ENCODE measurements at places on chromosomes 11 and 22.

GRCh38 chr11:120039039-120039438 lies 98.9 kb downstream of the TRIM29 start:
- DNase-seq, result no peak

GRCh38 chr11:92482492-92483060 lies 258.0 kb downstream of the FAT3 start:
- DNase-seq, result no peak

- DNase-seq, result no peak
Measured at GRCh38 chr11:94144216-94144615, 15.6 kb downstream of the PANX1 start.

DNA sequence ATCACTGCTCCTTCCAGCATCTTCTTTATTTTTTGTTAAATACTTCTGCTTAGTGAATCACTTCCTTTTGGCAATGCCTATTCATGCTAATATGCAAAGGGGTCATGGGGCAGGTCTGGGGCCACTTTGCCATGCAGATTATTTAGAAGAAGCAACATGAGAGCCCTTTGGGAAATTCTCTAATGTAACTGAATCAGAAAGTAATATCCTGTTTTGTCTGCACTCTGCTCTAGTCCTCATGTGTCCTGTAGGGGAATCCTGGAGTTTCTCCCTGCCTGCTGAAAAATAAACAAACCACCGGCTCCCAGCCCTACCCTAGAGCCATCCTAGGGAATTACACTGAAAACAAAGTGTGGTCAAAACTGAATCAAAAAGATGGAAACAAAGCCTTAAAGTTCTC lies 176.5 kb upstream of the POU2AF2 start:
- peak; percentile 42 for DNase-seq

- no peak for DNase-seq
Measured at GRCh38 chr11:117606790-117607189, 190.2 kb downstream of the DSCAML1 start.

DNA sequence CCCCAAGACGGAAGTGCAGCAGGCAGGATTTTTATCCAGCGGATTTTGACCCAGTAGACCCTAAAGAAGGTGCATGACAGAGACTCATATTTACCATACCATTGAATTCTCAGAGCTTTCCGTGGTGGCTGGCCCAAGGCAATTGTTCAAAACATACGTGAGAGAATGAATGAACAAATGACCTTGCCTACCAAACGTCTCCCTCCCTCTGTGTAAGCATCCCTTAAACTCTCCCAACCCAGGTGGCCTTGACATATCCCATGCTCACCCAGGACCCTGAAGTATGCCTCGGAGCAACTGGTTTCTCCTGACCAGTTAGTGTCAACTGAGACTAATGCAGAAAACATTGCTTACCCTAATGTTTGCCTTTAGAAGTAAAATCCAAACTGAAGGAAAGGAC lies 154.9 kb downstream of the TEAD1 start:
- no peak for DNase-seq

DNA sequence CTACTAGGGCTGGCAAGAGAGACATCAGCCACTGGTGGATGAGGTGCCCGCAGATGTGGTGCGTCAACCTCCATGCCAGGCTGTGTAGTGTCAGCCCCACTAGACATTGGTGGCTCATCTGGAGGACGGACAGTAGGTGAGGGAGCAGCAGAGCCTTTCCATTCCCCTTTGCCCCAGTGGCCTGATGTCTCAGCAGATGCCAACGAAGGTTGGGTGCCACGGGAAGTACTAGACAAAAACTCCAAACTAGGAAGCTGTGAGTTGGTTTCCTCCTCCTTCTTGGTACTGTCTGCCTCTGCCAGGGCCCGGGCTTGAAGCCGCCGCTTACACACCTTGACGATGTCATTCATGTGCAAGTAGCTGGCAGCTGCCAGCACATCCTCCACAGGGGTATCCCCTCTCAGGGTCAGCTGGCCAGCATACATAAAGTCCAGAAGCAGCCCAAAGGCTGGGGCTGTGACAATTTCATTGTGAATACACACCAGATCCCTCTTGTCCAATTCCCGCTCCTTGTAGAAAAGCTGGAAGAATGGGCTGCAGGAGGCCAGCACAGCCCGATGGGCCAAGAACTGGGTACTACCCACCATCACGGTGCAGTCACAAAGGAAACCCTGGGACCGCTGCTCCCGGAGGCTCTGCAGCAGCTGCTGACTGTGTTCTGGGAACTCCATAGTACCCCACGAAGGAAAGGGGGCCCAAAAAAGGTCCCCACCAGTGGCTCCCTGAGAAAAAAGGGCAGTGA lies 795 bp downstream of the ZBTB3 start:
- no peak for DNase-seq

- no peak for DNase-seq
Measured at GRCh38 chr11:119041821-119042514, 11.3 kb upstream of the SLC37A4 start.

DNA sequence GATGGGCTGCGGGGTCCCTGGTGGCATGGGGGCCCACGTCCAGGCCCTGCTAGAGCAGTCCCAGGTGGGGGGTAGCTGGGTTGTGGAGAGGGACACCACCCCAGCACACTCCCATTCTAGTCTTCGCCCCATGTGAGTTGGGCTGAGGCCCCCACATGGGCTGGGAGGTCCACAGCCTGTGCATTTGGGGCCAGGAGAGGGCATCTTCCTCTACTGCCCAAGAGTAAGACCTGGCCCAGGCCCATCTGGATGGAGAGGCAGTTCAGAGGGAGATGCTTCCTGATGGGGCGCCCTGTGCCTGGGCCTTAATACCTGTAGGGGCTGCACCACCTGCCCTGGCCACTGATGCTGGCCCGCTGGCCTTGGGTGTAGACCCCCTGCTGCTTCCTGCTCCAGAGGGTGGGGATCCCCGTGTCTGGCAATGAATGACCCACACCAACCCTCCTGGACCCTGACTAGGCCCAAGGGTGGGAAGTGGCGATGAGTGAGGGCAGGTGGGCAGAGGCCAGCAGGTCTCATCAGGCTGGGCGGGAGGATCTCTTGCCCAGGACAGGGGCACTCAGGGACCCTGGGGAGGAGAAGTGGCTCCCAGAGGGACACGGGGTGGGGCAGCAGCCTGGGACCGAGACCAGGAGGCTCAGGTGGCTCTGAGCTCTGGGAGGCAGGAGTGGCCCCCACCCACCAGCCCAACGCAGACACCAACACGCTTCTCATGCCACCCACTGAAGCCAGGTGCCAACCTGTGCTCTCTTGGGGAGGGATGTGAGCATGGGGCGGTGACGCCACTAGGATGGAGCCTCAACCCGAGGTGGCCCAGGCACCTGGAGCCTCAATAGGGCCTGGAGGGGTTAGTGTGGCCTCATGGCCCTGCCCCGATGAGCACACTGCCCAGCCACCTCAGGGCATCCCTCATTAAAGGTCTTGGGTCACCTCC lies 17.4 kb upstream of the GNB1L start:
- DNase-seq, result no peak

- DNase-seq, result peak; percentile 65
Measured at GRCh38 chr11:36292311-36292722, 3.1 kb upstream of the COMMD9 start.

GRCh38 chr22:30183861-30184278 lies 62.7 kb downstream of the LIF start:
- DNase-seq, result peak; percentile 77

GRCh38 chr11:12706545-12707499 lies 32.6 kb downstream of the TEAD1 start:
- peak; percentile 70 for DNase-seq

- no peak for DNase-seq
Measured at GRCh38 chr22:49079743-49080500, 747.8 kb downstream of the BRD1 start.

- peak; percentile 29 for DNase-seq
Measured at GRCh38 chr11:127017482-127017881, 16.9 kb upstream of the KIRREL3 start.

- no peak for DNase-seq
Measured at GRCh38 chr22:45336971-45337431, 27.3 kb downstream of the FAM118A start.

DNA sequence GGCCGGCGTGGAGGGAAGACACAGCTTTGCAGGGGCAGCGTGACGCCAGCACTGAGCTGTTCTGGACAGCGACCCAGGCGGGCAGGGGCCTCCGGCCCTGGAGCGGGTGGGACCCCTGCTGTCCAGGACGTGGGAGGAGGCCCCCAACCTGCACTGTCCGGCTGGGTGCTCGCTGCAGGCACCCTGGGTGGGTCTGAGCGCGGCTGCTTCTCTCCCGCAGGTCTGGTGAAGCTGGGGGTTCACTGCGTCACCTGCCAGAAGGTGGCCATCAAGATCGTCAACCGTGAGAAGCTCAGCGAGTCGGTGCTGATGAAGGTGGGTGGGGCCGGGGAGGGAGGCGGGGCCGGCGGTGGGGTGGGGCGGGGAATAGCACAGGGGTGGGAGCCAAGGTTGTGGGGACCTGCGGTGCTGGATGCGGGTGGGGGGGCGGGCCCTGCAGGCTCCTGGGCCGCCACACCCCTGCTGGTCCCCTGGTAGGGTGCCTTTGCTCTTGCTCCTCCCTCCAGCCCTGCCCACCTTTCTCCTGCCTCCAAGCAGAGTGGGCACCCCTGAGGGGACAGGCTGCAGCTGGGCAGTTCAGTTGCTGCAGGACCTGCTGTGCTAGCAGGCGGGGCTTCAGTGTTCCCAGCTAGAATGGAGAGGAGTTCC lies 46.2 kb downstream of the BRSK2 start:
- DNase-seq, result no peak

- DNase-seq, result no peak
Measured at GRCh38 chr11:32436751-32437494, 1.6 kb upstream of the WT1 start.

DNA sequence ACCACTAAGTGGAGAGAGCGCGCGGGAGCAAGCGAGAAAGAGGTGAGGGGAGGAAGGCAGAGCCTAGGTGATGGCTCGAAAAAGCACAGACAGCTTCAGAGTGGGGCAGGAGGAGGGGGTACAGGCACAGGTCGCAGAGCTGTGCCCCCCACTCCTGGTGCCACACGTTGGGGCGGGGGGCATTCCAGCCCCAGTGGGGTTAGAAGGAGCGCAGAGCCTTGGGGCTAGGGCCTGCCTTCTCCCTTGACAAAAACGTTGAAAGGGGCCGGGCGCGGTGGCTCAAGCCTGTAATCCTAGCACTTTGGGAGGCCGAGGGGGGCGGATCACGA lies 41.6 kb upstream of the ISX start:
- no peak for DNase-seq

DNA sequence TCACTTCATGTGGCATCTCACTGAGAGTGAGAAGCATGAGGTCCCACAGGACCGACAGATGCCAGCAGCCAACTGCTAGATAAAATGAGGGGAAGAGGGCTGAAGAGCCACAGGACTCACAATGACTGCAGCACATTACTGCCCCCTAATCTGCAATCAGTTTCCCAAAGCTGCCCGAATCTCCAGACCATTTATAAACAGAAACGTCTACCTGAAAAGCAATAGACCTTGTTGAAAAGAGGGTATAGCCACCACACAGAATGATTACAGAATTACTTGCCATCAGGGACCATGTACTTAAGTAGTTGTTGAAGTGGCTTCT lies 12.4 kb upstream of the TEF start:
- DNase-seq, result no peak

DNA sequence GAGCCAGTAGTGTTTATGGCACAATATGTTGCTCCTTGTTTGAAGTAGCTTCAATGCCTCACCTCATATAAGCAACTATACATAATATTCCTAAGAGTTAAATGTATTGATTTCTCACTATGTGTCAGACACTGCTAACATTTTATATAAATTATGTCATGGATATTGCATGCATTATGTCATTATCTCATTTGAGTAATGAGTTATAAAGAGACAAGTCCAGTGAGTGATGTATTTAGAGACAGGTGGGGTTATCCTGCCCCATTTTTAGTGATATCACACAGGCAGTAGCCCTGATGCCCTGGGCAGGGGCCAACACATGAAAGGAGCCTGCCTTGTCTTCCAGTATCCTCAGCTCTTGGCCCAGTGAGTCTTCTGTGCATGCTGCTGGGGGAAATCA lies 247.0 kb upstream of the SESN3 start:
- DNase-seq, result no peak

All from fibroblast of villous mesenchyme (primary cell).